Activated T-helper 1 cell treated with Interleukin-2 at 50 U/mL for 16 hours (primary cell): ENCODE measurements at places on chromosomes 12 and 14.

GRCh38 chr14:22544881-22545420, 44.1 kb downstream of the DAD1 start:
- no peak for DNase-seq

DNA sequence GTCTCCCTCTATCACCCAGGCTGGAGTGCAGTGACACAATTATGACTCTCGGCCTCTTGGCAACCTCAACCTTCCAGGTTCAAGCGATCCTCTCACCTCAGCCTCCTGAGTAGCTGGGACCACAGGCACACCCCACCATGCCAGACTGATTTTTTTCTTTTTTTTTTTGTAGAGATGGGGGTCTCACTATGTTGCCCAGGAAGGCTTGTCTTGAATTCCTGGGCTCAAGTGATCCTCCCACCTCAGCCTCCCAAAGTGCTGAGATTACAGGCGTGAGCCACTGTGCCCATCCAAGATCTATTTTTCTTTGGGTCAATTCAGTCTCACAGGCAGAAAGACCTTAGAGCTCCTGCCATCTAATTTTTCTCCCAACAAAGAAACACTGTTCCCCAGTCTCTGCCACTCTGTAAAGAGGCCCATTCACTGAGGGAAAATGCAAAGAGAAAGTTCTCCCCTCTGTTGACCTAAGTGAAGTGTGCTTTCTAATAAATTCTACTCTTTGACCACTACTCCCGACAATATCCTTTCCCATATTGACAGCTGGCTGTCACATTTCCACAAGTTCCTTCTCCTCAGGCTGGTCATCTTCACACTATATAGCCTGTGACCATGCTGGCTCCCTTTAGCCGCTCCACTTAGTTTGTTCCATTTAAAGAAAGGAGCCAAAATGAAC, 23.3 kb downstream of the TMED8 start:
- no peak for DNase-seq

DNA sequence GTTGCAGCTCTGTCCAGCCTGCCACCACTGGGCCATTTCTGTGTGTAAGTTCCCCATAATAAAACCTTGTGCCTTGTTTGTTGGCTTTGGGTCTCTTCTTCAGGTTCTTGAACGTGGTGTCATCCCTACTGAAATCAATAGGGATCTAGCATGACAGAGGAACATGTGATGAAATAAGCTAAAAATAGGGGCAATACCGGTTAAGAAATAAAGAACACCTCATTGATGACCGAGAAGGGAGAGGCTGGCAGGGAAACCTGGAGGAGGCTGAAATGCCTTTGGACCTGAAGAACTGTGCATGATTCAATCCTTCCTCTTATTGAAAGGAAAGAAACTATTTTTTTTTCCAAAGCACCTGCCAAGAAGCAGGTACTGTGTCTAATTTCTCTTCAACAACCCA, 172.3 kb downstream of the PPM1H start:
- no peak for DNase-seq

DNA sequence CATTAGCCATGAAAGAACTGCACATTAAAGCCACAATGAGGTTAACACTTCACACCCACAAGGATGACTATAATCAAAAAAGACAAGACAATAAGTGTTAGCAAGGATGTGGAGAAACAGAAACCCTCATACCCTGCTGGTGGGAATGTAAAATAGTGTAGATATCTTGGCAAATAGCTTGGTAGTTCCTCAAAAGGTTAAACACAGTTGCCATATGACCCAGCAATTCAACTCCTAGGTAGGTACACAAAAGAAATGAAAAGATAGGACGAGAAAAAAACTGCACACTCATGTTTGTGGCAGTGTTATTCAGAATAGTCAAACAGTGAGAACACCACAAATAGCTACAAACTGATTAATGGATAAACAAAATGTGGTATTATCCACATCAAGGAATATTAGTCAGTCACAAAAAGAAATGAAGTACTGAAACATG, 93.5 kb downstream of the ATXN2 start:
- DNase-seq, result no peak

DNA sequence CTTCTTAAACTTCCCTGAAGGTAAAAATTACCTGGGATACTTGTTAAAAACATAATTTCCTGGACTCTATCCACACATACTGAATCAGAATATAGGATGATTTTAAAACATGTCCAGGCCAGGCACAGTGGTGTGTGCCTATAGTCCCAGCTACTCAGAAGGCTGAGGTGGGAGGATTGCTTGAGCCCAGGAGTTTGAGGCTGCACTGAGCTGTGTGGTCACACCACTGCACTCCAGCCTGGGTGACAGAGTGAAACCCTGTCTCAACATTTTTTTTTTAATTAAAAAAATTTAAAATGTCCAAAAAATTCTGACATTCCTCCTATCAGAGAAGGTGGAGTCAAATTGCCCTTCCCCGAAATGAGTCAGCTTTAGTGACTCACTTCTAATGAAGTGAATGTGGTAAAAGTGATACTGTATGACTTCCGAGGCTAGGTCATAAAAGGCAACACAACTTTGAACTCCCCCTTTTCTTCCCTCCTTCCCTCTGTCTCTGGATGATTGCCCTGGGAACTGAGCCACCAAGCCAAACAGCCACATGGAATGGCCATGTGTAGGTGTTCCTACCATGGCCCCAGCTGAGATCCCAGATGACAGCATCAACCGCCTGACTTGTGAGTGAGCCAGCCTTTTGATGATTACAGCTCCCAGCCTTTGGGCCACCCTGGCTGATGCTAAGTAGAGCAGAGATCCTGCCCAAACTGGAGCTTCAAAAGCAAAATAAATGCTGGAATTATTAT, 36.3 kb downstream of the LIMA1 start:
- no peak for DNase-seq

- DNase-seq, result no peak
Observed at GRCh38 chr14:57389646-57390036, 745 bp upstream of the NAA30 start.

DNA sequence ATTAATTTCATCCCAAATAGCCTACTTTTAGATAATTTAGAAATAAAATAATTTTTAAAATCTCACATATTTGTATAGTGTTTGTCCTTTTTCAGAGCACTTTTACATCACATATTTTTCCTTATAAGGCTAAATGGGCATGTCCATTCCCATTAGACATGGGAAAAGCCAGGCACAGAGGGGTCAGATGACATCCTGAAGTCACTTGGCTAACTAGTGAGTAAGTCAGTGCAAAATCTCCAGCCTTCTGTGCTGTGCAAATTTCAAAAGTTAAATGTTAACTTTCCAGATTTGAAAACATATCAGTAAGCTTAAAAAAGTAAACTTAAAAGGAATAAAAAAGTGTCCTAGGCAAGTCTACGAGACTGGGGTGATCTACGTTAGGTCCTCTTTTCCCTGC, 117.4 kb downstream of the EMP1 start:
- DNase-seq, result no peak

DNA sequence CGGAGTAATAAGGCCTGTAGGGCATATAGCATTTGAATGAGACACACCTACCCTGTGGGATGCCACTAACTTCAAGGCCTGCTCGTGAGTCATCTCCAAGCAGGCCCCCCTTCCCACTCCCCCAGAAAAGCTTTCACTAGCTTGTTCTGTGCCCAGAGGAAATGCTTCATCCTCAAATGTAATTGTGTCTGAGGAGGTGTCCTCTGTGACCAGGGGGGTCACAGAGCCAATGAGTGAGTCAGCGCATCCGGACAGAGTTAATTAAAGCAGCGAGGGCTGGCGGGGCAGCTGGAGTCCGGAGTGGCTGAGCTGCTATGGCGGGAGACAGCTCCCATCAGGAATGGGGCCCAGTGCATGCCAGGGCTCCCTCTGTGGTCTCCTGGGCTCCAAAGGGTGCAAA, 27.0 kb upstream of the ESRRB start:
- no peak for DNase-seq

GRCh38 chr12:41897593-41897992, 247.1 kb downstream of the GXYLT1 start:
- no peak for DNase-seq

- no peak for DNase-seq
Observed at GRCh38 chr14:73166399-73166798, 30.1 kb downstream of the PSEN1 start.

- DNase-seq, result no peak
Observed at GRCh38 chr12:40820794-40821484, 128.7 kb downstream of the CNTN1 start.

- no peak for DNase-seq
Observed at GRCh38 chr14:105475269-105476096, 862 bp downstream of the CRIP2 start.

DNA sequence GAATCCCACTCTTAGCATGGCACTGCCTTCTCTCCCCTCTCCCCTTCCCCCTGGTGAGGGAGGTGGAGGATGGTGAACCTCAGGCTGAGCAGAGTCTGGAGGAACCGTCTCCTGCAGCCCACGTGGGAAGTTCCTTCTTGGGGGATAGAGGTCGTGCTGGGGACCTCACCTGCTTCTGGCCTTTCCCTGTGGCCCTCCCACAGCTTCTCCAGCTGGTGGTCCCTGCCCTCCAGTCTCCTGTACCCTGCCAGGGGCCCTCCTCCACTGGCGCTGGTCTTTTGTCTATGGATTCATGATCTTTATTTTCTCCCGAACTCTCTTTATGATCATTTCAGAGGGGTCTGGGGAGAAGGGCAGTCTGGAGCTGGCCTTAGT, 9.0 kb upstream of the MTA1 start:
- no peak for DNase-seq

DNA sequence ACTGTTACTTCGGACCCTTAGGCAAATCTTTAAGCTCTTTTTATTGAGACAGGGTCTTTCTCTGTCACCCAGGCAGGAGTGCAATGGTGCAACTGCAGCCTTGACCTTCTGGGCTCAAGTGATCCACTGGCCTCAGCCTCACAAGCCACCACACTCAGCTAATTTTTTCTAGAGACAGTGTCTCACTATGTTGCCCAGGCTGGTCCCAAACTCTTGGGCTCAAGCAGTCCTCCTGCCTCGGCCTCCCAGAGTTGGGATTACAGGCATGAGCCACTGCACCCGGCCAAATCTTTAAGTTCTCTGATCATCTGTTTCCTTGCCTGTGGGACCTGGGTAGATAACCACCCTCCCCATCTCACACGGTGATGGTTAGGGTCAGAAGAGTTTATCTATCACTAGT, 2.3 kb upstream of the GPX2 start:
- DNase-seq, result no peak

DNA sequence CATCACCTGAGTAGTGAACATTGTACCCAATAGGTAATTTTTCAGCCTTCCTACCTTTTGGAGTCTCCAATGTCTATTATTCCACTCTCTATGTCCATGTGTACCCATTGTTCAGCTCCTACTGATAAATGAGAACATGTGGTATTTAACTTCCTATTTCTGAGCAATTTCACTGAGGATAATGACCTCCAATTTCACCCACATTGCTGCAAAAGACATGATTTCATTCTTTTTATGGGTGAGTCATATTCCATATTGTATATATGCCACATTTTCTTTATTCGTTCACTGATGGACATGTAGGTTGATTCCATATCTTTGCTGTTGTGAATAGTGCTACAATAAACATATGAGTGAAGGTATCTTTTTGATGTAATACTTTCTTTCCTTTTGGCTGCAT, 16.4 kb upstream of the BTG1 start:
- DNase-seq, result no peak

DNA sequence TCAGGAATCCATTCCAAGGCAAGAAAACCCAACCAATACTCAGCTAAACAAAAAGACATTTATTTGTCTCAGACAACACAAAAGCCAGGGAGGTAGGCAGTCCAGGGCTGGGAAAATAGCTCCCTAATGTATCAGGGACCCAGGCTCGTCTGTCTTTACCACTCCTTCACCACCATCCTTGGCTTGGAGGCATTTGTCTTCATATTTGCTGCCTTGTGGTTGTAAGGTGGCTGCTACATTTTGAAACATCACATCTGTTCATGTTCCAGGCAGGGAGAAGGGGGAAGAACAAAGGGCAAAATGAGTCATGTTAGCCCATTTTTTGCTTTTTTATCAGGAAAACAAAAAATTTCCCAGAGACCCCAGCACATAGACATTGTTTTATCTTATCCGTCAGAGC, 44.8 kb upstream of the PCED1B start:
- no peak for DNase-seq

GRCh38 chr12:120814903-120815429, 89.2 kb downstream of the SPPL3 start:
- DNase-seq, result no peak

- DNase-seq, result no peak
Observed at GRCh38 chr12:10354502-10354901, 35.3 kb downstream of the KLRK1 start.

- no peak for DNase-seq
Observed at GRCh38 chr14:22174412-22175277, 414.4 kb downstream of the DAD1 start.

DNA sequence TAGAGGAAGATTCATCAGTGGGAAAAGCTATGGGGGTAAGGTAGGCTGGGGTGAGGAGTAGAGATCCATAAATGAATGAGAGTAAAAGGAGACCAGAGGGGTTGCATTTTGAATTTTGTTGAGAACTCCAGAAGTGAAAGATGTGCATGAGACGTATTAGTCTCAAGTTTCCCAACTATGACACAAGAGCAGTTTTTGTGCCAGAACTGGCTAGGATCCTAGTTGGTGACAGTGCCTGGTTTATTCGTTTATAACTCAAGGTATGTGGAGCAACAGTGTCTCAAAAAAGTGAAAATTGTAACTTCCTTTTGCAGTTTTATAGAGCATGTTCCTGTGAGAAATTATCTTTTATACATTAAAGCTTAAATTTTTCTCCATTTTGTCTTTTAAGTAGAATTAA, 377.0 kb downstream of the NPAS3 start:
- DNase-seq, result no peak

DNA sequence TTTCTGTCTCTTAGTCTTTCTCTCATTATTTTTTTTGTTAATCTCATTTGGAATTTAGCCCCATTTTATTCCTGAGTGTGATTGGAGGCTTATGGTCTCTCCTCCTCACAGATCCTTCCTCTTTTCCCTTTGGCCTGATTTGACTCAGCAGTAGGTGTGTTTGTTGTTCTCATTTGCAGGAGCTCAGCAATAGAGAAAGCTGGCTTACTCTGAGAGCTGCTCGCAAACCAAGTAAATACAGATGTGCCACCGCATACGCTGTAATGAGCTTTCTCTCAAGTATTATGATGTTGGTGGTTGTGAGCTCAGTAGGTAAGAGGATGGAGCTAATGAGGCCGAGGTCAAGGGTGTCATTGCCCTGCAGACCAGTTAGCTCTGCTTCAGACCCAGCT, 206.5 kb downstream of the ETV6 start:
- DNase-seq, result no peak
